ENCODE measurements at places on chromosomes 16 and 17.

GRCh38 chr16:69393898-69394849 lies 8.4 kb upstream of the TERF2 start:
- no peak for DNase-seq

GRCh38 chr16:964356-965035 lies 6.3 kb downstream of the LMF1 start:
- no peak for DNase-seq

DNA sequence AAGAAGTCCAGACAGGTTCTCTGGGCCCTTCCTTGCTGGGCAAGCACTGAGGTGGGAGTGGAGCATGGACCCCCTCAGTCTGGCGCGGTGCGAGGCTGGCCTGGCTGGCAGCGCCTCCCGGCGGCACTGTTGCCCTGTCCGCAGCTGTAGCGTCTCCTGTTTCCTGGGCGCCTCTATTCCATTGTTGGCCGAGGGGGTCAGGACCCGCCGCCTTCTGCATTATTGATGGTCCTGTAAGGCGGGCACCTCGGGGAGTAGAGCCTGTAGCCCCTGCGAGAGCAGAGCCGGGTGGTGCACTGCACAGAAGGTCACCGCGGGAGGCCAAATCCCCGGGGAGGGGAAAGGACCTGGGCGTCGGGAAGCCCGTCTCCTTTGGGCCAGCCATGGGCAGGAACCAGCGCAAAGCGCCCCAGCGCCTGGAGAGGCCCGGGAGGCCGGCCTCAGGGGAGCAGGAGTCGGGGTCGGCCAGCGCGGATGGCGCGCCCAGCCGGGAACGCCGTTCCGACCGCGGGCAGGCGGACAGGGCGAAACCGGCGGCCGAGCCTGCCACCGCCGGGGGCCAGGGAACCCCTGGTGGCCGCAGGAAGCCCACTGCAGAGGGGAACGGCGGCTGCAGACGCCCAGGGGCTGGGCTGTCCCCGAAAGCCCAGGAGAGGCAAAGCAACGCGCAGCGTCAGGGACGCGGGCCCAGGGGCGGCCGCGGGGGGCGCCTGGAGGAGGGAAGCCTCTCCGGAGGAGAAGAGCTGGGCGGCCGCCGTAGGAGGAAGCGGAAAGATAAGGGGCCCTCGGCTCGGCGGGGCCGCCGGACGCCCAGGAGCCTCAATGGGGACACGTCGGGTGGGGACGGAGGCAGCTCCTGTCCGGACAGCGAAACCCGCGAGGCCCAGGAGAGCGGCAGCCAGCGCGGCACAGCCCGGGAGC lies at the start of gene MYO15B:
MYO15B (plus strand) TSS at position 126 of the 921 bp plus-strand sequence; CDS start at position 384, 258 bp downstream.
- no peak for DNase-seq

DNA sequence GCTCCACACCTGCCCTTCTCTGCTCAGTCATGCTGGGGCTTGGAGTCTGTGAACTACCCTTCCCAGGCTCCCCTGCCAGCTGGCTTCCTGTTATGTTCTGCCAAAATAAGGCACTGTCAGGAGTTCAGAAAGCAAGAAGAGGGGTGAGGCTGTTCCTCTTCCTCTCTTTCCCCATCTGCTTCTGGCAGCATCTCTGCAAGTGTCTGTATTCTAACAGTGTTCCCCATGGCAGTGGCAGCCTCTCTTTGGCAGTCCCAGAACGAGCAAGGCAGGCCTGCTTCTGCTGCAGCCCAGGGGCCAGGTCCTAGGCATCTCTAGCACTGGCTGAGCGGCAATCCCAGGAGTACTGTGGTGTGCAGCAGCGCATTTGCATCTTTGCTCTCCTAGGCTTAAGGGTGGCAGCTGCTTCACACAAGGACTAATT lies 219.1 kb downstream of the STX8 start:
- DNase-seq, result no peak
